Kidney (tissue), 22 donors: ENCODE measurements at places on chromosomes 11 and 22. TPM values are rescaled to one million over a fixed set of nuclear protein-coding genes. Genes with fewer than 3 reads are reported as not detected.

The RASD2 gene
- 3.4 TPM for total RNA-seq

The RAB38 gene
- total RNA-seq: 5.2 TPM

The C11orf87 gene
- total RNA-seq: not detected

The AIFM3 gene
- total RNA-seq: 3.1 TPM

The ILK gene
- 170 TPM for total RNA-seq

The LRRC56 gene
- 7.7 TPM for total RNA-seq

- no peak overlapping the region for H3K4me3 ChIP-seq
- no peak for DNase-seq
- H3K27me3 ChIP-seq: no peaks in the 10 kb centered on the region
- H3K36me3 ChIP-seq: no peaks in the 10 kb centered on the region
- H3K27ac ChIP-seq: no peak overlapping the region
Measured at GRCh38 chr11:122141725-122142124, 25.7 kb upstream of the BLID start.

DNA sequence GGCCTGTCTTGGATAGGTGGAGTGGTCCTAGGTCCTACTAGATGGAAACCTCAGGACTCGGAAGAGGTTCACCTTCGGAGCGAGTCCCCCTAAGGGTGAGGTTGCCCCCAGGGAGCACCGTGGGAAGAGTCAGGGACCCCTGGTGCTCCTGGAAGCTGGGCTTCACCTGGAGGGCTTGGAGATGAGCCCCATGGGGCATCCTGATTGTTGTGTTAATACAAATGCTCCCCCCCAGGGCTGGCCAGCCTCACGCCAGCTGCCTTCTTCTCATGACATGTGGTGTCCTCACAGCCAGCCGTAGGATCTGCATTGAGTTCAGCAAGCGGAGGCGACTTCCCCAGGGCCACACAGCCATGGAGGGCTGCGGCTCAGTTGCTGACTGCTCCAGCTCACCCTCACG lies 1487.5 kb downstream of the BRD1 start:
- H3K4me3 ChIP-seq: no peak overlapping the region
- H3K27me3 ChIP-seq: no peaks in the 10 kb centered on the region
- H3K4me1 ChIP-seq: no peaks in the 10 kb centered on the region
- H3K27ac ChIP-seq: no peak overlapping the region
- DNase-seq: no peak
- H3K36me3 ChIP-seq: no peaks in the 10 kb centered on the region

- H3K4me1 ChIP-seq: peaks cover 8% of the 10 kb centered on the region
- peak; percentile 59 for DNase-seq
- H3K27ac ChIP-seq: peak overlapping the region; percentile 69
- H3K4me3 ChIP-seq: peak overlapping the region; percentile 23
- H3K36me3 ChIP-seq: no peaks in the 10 kb centered on the region
- no peaks in the 10 kb centered on the region for H3K27me3 ChIP-seq
Measured at GRCh38 chr11:64007160-64007628, 21.0 kb downstream of the OTUB1 start.

GRCh38 chr11:11740836-11741235 lies 100.9 kb upstream of the USP47 start:
- no peaks in the 10 kb centered on the region for H3K36me3 ChIP-seq
- no peaks in the 10 kb centered on the region for H3K4me1 ChIP-seq
- no peak for DNase-seq
- no peak overlapping the region for H3K27ac ChIP-seq
- no peaks in the 10 kb centered on the region for H3K27me3 ChIP-seq

GRCh38 chr11:12426176-12426575 lies 48.8 kb downstream of the PARVA start:
- H3K4me1 ChIP-seq: no peaks in the 10 kb centered on the region
- H3K27me3 ChIP-seq: no peaks in the 10 kb centered on the region
- H3K27ac ChIP-seq: no peak overlapping the region
- DNase-seq: no peak
- H3K4me3 ChIP-seq: no peak overlapping the region
- H3K36me3 ChIP-seq: no peaks in the 10 kb centered on the region

- no peak overlapping the region for H3K27ac ChIP-seq
- no peaks in the 10 kb centered on the region for H3K36me3 ChIP-seq
- no peaks in the 10 kb centered on the region for H3K4me1 ChIP-seq
Measured at GRCh38 chr11:64638018-64638665, 47.1 kb downstream of the SLC22A12 start.

GRCh38 chr22:38291201-38291777 lies 18.5 kb upstream of the TMEM184B start:
- no peak overlapping the region for H3K4me3 ChIP-seq
- no peaks in the 10 kb centered on the region for H3K27me3 ChIP-seq
- H3K4me1 ChIP-seq: no peaks in the 10 kb centered on the region
- H3K36me3 ChIP-seq: no peaks in the 10 kb centered on the region

DNA sequence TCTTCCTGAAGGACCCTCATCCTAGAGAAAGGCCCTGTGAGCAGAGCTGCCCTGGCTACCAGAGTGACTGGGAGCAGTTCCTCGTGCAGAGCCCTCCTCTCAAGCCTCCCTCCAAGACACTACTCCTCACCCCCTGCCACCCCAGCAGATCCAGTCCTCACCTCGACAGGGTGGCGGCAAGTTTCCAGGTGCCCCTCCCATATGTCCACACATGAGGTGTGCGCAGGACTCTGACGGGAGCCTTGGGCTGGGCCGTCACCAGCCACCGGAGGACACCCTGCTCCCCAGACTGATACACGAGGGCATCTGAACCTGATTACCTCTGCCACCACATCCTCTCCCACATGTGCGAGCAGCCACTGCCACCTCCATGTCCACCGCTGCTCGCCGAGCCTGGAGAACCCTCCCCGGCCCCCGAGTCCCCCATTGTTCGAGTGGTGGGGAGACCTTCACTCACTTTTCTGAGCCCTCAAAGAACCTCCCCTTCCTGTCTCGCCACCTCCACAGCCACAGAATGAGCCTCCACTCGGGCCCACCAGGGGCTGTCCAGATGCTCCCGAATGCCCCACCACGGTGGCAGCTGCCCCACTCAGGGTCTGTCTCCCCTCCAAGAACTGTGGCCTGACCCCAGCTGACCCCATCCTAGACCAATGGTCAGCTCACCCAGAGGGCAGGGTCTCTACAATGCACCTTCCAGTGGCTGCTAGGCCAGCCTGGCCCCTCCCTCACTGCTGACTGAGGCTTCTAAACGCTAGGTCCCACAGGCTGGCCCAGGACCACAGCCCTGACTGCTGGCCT lies 62.5 kb downstream of the DGCR2 start:
- H3K27me3 ChIP-seq: no peaks in the 10 kb centered on the region
- H3K36me3 ChIP-seq: no peaks in the 10 kb centered on the region
- H3K4me3 ChIP-seq: no peak overlapping the region
- peak; percentile 65 for DNase-seq
- H3K4me1 ChIP-seq: peaks cover 9% of the 10 kb centered on the region

DNA sequence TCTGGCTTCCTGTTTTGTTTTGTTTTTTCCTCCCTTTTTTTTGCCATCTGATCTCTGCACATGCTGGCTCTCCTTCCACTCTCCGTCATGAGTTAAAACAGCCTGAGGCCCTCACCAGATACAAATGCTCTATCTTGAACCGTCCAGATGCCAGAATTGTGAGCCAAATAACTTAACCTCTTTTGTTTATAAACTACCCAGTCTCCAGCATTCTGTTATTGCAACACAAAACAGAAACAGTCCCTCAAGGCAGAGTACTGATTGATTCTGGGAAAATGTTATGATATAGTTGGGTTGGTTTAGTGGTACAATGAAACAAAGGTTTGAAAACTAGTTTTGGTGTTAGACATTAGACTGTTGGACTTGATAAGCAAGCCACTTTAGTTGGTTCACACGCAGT lies 1390.0 kb upstream of the RAG2 start:
- H3K4me1 ChIP-seq: no peaks in the 10 kb centered on the region
- H3K36me3 ChIP-seq: no peaks in the 10 kb centered on the region
- no peaks in the 10 kb centered on the region for H3K27me3 ChIP-seq

GRCh38 chr11:83292709-83293456 lies 6.7 kb upstream of the CCDC90B start:
- no peaks in the 10 kb centered on the region for H3K36me3 ChIP-seq
- no peaks in the 10 kb centered on the region for H3K4me1 ChIP-seq
- no peak overlapping the region for H3K27ac ChIP-seq
- no peak for DNase-seq
- H3K4me3 ChIP-seq: no peak overlapping the region

- H3K36me3 ChIP-seq: no peaks in the 10 kb centered on the region
- peaks cover 22% of the 10 kb centered on the region for H3K4me1 ChIP-seq
- DNase-seq: no peak
- H3K4me3 ChIP-seq: no peak overlapping the region
- no peaks in the 10 kb centered on the region for H3K27me3 ChIP-seq
- H3K27ac ChIP-seq: peak overlapping the region; percentile 66
Measured at GRCh38 chr11:11501546-11502262, 120.1 kb downstream of the GALNT18 start.

DNA sequence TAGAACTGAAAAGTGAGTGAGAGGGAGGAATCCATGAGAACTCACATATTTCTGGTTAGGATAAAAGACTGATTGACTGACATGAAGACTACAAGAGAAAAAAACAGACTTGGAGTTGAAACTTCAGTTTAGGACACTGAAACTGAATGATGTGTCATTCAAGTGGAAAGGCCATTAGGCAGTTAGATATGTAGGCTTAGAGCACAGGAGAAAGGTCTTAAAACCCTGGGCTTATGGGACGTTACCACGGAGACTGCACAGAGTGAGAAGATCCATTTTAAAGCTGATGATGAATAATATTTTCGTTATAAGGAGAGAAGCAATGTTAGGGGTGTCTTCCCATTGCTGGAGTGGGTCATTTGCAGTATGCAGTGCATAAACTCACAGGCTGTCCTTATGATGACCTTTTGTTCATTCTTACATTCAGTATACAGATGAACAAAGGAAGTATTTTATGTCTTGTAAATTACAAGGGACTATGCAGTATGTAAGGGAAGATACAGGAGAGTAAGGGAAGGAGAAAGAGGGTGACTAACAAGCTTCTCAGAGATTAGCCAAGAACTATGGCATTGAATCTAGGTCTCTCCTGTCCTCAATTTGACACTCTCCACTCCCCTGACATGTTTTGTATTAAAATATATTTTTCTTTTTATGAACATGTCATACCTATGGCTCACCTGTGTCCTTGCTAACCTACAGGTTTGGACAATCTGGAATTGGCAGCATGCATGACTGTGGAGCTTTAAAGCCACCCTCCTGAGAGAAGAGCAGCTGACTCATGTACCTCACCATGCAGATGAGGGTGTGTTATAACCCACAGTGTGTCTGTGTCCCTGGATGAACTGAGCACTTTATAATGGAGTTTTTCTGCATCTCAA lies 63.7 kb downstream of the MAML2 start:
- peak overlapping the region; percentile 56 for H3K27ac ChIP-seq
- no peak for DNase-seq
- no peak overlapping the region for H3K4me3 ChIP-seq
- no peaks in the 10 kb centered on the region for H3K27me3 ChIP-seq
- no peaks in the 10 kb centered on the region for H3K36me3 ChIP-seq

- no peaks in the 10 kb centered on the region for H3K27me3 ChIP-seq
- no peaks in the 10 kb centered on the region for H3K36me3 ChIP-seq
- no peak overlapping the region for H3K4me3 ChIP-seq
- H3K4me1 ChIP-seq: peaks cover 7% of the 10 kb centered on the region
- H3K27ac ChIP-seq: no peak overlapping the region
Measured at GRCh38 chr11:134582770-134583095, 170.7 kb upstream of the B3GAT1 start.

GRCh38 chr11:21909145-21909544 lies 283.7 kb upstream of the ANO5 start:
- H3K4me1 ChIP-seq: no peaks in the 10 kb centered on the region
- DNase-seq: no peak
- no peaks in the 10 kb centered on the region for H3K27me3 ChIP-seq
- H3K4me3 ChIP-seq: no peak overlapping the region
- H3K36me3 ChIP-seq: no peaks in the 10 kb centered on the region
- H3K27ac ChIP-seq: no peak overlapping the region

- H3K4me1 ChIP-seq: peaks cover 4% of the 10 kb centered on the region
- no peaks in the 10 kb centered on the region for H3K27me3 ChIP-seq
- peak overlapping the region; percentile 69 for H3K27ac ChIP-seq
- H3K4me3 ChIP-seq: no peak overlapping the region
- no peak for DNase-seq
Measured at GRCh38 chr22:30212363-30212995, 34.1 kb downstream of the LIF start.
